Mesothelial cell of epicardium (in vitro differentiated cells): ENCODE measurements at places on chromosomes 5 and 9.

- DNase-seq = no peak
Observed at GRCh38 chr5:95549030-95549429, 5.7 kb downstream of the SKIC3 start.

DNA sequence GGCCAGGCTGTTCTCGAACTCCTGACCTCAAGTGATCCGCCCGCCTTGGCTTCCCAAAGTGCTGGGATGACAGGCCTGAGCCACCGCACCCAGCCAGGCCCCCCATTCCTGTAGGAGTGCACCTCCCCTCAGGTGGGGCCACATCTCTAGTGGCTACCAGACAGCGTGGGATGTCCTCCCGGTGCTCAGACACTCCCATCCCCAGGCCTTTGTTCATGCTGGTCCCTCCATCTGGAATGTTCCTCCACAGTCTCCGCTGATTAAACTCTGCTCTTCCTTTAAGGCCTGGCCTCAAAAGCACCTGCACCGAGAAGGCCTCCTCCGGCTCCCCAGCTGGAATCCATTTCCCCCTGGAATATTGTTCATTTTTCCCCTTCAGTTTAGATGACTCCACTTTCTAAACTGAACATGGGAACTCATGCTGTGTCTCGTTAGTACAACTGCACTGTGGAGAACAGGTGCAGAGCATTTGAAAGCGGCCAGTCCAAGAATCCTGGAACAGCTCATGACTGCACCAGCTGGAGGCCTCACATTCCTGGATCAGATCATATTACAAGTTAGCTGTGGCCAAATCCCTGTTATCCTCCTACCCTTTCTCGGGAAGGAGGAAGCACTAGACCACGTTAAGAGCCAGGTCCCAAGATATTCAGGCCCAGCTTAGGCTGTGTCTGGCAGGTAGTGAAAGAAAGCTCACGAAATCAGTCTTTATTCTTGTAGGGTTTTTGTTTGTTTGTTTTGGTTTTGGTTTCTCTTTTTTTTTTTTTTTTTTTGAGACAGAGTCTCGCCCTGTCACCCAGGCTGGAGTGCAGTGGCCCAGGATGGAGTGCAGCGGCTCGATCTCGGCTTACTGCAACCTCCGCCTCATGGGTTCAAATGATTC is 10.8 kb upstream of the PRRC2B start:
- DNase-seq = no peak

- DNase-seq = no peak
Observed at GRCh38 chr5:163604013-163604412, 98.6 kb downstream of the MAT2B start.

DNA sequence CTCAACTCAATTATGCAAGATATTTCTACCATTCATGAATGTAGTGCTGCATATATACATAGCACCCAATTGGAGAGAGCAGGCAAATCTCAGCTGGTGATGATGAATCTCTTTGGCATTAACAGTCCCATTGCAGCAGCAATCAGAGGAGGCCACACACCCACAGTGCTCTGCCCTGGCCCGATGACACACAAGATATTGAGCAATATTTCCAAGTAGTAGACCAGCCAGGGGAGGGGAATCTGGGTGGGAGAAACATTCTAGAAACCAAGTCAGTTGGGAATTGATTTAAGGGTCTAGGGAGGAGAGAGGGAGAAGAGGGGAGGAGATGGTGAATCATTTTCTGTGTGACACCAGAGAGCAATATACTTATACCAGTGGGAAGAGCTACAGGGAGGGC is 14.9 kb upstream of the C5orf63 start:
- no peak for DNase-seq

DNA sequence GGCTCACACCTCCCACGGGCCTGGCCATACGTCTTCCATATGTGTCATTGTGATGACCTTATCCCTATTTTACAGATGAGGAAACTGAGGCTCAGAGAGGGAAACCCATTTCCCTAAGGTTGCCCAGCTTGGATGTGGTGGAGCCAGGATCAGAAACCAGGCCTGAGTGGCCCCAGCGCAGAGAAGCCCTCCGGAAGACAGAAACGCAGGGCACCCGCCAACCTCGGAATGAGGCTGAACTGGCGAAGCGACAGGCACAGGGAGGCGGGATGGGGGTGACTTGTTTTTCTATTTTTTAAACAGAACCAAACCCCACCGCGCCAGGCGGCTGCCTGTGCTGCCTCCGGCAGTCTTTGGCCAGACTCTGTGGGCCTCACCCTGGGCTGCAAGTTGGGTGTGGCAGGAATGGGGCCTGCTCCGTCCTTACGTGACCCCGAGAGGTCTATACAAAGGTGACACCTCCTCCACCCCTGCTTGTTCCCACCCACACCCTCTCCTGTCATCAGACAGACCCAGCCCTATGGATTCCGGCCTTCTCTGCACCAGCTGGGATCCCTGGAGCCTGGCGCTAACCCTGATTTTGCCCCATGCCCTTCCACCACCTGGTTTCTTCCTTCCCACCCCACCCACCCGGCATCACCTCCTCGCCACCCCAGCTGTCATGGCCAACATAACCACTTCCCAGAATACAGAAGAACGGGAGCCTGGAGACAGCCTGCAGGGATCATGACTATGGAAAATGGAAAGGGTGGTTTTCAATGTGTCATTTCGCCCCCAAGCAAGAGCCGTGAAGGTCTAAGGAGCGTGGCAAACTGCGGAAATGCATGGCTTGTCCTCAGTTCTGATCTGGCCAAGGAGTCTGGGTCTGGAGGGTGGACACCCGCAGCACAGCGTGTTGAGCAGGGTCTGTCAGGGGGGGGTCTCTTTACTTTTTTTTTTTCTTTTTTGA is 23.6 kb downstream of the PLPP7 start:
- DNase-seq = no peak

DNA sequence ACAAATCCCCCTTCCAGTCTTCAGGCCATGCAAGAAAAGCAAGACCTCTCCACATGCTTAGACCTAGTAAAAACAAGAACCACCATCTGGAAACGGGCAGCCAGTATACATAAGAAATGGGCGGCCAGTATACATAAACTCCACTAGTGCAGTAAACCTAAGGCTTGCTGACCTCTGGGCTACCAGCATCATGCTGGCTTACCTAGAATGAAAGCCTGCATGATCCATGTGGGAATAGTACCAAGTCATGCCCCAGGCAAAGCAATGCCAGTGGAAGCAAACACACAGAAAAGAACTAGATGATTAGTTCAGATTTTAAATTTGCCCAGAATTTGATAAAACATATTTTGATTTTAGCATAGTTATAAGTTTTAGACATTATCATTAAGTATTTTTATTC is 1346.4 kb downstream of the EFNA5 start:
- DNase-seq = no peak

GRCh38 chr9:91768977-91769916 is 180.8 kb downstream of the ROR2 start:
- no peak for DNase-seq

GRCh38 chr5:2430606-2431005 is 320.9 kb downstream of the IRX2 start:
- no peak for DNase-seq

GRCh38 chr9:6584881-6585597 is 60.5 kb downstream of the GLDC start:
- no peak for DNase-seq

DNA sequence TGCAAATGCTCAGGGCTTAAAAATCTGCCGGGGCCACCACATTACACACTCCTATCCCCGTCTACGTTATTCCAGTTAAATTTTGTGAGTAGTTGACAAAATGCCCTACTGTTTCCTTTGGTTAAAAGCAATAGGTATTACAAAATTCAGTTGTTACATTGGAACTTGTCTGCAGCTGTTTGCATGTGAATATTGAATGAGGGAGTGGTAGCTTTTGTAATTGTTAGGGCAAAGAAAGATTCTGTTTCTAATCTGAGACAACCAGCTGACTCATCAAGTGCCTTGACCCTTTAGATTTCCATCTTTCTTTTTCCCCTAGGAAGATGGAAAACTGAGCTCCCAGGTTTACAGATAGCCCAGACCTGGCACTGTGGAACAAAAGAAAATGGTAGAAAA is 30.2 kb downstream of the MAML1 start:
- DNase-seq = no peak

- DNase-seq = no peak
Observed at GRCh38 chr5:150753863-150754262, 5.0 kb downstream of the DCTN4 start.

DNA sequence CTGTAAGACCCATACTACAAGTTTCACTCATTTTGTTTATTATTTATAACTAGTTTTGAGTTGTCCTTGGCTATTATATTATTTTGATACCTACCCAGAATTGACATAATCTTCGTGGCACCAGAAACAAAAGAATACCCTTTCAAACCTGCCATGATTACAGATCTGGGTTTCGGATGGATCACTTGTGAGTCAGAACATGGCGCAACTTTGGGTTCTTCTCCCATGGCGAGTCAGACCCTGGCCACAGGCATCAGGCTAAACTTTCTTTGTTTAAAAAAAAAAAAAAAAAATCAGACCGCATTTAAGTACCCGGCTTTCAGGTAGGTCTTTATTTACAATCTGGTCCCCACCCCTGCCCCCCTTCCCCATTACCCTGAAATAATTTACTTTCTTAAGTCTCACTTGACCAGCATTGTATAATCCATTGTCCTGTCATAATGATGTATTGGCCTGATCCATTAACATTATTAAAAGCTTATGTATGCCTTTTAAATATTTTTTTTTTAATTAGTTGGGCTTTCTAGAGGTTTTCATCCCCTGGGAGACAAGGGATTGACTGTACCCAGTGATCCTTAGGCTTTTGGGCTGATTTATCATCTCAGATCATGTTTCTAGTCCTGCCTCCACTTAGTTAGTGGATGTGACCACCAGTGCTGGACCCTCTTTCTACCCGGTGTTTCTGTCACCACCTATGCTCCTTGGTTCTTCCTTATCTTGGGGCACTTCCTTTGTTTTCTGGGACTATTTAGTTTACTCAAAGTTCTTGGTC is 43.9 kb downstream of the F2RL2 start:
- no peak for DNase-seq

DNA sequence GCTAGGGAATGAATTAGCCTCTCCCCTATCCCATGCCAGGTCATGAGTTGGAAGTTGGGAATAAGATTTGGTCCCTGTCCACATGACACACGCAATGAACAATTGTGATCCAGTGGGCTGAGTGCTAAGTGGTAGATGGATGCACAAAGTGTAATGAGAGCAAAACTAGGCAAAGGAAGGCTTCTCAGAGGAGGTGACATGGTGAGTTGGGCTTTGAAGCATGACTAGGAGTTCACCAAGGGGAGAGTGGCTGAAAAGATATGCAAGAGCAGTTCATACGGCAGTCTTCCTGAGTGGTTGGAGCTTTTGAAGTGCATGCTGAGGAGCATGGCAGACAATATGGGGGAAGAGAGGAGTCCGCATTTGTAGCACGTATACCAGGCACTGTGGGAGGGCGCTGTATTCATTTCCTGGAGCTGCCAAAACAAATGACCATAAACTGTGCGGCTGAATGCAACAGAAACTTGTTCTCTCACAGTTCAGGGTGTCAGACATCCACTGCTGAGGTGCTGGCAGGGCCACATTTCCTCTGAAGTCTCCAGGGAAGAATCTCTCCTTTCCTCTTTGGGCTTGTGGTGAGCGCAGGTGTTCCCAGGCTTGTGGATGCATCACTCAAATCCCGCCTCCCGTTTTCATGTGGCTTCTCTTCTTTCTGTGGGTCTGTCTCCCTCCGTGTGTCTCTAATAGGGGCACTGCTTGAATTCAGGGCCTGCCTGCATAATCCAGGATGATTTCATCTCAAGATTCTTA is 49.5 kb downstream of the NSG2 start:
- DNase-seq = no peak

DNA sequence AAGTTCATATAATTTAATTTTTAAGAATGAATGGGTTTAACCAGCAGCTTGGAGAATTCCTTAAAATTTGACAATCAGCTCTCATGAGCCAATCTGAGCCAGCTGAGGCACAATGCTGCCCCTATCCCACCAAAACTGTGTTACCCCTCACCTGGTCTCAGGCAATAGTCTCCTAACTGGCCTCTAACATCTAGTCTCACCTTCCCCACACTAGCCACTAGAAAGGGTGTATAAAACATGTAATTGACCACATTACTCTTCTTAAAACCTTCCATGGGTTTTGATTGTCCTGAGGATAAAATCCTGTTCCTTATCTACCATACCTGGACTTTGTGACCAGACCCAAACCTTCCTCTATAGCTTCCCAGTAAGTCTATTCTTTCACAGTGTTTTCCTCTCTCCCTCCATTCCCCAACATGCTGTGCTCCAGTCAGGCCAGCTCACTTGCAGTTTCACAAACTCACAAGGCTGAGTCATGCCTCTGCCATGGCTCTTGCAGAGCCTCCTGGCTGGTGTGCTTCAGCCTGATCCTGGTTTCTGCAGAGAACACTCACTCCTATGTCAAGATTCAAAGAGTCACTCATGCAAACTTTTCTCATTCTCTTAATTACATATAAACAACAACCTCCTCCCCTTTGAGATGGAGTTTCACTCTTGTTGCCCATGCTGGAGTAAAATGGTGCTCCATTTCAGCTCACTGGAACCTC is 16.0 kb upstream of the ZCCHC7 start:
- no peak for DNase-seq

DNA sequence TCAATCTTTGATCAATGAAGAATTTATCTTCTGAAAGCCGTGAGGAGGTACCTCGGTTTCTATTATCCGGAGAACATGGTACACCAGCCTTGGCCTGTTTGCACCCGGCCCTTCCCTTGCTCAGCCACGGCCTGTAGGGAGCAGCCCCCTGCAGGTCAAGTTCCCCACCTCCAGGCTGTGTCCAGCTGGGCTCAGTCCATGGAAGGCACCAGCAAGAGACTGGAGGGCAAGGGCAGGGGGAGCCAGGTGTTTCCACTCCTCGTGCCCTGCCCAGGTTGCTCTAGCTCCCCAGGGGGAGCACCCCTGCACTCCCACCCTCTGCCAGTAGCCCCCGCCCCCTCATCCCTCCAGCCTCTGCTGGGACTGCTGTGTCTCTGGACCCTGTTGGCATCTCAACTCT is 87.3 kb upstream of the ADAMTS2 start:
- no peak for DNase-seq

DNA sequence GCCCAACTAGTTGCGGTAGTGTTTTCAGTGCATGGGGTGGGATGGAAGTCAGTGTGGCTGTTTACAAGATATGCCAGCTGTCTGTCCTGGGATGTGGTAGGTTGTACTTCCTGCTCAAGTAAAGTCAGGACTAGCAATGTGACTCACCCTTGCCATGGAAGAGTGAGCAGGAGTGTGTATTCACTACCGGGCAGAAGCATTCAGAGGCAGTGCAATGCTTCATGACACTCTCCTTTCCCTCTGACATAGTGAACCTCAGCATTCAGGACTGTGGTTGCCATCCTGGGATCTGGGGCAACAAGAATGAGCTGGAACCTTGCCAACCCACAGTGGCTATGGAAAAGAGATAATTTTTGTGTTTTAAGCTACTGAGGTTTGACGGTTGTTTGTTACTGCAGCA is 68.9 kb downstream of the BOD1 start:
- DNase-seq = no peak

DNA sequence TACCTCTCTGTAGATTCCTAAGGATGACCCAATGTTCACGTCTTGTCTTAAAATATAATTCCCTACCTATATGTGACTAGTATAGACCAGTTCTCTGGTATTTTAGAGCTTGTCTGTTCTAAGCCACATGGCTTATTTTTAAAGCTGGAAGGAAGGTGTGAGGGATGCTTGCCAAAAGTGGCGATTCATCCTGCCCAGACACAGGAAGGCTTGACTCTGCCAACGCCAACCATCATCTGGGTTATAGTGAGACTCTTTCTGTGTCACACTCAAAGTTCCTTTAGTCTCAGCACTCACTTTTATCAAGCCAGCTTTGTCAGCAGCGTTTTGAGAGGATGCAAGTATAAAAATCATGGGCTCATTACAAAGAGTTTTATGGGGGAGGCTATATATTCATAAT is 500.0 kb downstream of the PTPRD start:
- DNase-seq = no peak

- no peak for DNase-seq
Observed at GRCh38 chr5:14209836-14210235, 66.7 kb downstream of the TRIO start.

GRCh38 chr9:124940521-124940893 is 376 bp downstream of the GOLGA1 start:
- no peak for DNase-seq
